ENCODE measurements at places on chromosomes 1 and 21.
A peak's percentile ranks its signal among the peaks of the same experiment; 100 is the strongest.

- no peak for DNase-seq
Measured at GRCh38 chr1:95040032-95040525, 32.7 kb downstream of the ALG14 start.

DNA sequence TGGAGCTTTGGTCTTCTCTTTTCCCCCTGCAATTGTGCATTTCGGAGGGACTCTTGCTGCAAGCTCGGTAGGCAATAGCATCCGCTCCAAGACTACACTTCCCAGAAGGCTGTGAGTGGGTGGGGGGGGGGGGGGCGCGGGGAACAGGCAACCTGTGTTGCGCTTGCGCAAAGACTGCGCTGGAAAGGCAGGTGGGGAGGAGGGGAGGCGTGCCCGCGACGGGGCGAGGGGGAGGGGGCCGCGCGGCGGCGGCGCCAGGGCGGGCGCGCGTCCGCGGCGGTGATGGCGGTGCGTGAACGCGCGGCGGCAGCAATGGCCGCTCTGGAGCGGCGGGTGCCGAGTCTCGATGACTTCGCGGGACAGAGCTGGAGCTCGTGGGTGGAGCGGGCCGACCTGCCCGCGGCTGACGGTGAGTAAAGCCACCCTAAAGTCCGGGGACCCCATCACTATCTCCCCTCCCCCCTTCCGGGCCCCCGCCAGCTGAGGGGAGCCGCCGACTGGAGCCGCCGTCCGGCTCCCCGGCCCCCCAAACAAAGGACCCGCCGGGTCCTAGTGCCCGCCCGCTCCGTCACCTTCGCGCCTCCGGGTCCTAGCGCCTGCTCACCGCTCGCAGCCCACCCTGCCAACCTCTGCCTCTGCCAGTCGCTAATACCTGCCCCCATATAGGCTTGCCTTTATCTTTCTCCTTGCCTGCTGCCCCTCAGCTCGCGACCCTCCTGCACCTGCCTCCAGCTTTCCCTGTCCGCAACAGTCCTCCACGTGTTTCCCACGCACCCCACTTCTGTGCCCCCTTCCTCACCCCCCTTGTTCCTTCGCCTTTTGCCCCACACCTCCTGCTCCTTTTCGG is at the start of gene ATXN7L2:
Gene ATXN7L2 (plus strand): TSS at position 234 of the 847 bp plus-strand sequence. CDS start 49 bp downstream, at position 283.
- DNase-seq = peak; percentile 93

GRCh38 chr1:37319284-37319683 is 155.1 kb upstream of the ZC3H12A start:
- DNase-seq = no peak

GRCh38 chr1:15975358-15975804 is 520 bp downstream of the ZBTB17 start:
- DNase-seq = peak; percentile 93

- no peak for DNase-seq
Measured at GRCh38 chr1:110482662-110483307, 31.8 kb downstream of the PROK1 start.

GRCh38 chr1:160451859-160452232 is 51.5 kb downstream of the VANGL2 start:
- DNase-seq = no peak
